ENCODE measurements at places on chromosomes 7 and 10.

DNA sequence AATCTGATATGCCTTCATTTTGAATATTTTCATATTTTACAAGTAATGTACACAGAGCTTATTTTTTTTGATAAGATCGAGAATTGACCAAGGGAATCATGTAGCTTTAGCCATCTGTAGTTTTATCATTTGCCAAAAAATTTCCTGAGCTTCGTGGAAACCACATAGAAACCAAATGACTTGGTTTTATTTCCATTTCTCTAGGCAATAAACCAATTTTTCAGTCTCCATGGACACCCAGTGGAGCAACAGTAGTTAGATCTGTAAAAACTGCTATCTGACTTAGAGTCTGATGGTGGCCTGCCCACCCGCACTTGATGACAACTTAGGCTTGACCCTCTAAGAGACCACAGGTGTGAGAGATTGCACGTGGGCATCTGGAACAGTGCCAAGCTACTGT lies 127.8 kb upstream of the CDK6 start:
- no peak for DNase-seq

GRCh38 chr7:33130184-33130583 lies 820 bp downstream of the BBS9 start:
- no peak for DNase-seq

GRCh38 chr7:30028749-30029635 lies 780 bp downstream of the PLEKHA8 start:
- no peak for DNase-seq

DNA sequence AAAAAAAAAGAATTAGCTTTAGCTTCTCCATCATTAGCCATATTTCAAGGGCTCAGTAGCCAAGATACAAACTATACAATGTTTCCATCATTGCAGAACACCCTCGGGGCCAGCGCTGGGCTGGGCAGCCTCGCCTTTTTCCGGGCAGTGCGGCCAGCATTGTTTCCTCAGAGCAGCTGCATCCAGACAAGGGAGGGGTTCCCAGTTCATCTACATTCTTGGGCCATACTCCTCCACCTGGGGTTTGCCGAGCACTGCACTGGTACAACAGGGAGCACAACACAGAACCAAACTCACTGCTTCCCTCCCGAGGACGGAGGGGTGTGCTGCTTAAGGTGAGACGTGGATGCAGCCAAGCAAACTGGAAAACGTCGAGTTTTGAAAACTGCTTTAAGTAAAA lies 2.4 kb upstream of the PKD1L1 start:
- DNase-seq = no peak

DNA sequence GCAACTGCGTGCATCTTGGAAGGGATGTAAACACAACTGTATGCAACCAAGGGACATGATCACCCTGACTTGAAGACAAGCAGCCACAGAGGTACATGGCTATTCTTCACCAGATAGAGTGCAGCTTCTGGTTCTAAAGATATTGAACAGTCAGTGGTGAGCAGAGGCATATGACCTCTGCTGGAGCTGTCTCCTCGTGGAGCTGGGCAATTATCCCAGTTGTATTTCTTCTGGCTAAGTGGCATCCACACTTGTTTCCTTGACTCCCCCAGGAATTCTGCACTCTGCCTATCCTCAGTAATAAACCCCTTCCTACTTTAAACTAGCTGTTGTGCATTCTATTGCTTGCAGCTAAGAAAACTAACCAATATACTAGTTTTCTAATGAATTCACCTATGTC lies 216.8 kb downstream of the THSD7A start:
- DNase-seq = no peak

- no peak for DNase-seq
Measured at GRCh38 chr10:85612378-85612775, 754.2 kb downstream of the GRID1 start.

DNA sequence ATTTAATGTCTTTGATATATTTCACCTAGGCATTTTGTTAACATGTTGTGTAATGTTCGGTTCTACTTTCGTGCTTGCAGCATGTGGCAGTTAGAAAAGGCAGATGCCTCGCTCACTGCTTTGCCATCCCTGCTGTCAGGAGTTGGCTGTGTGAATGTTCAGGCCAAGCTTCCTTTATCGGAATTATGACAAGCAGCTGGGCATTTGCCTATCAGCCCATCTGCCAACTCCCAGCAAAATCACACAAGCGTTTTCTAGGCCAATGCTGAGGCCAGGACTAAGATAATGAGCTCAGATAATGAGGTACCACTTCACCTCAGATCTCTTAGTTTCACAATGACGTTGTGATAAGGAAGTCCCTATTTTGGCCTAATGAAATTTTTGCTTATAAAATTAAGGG lies 212.7 kb upstream of the FAM3C start:
- DNase-seq = no peak

- no peak for DNase-seq
Measured at GRCh38 chr10:118978998-118979350, 50.5 kb upstream of the NANOS1 start.

- no peak for DNase-seq
Measured at GRCh38 chr10:31702005-31702404, 226.6 kb downstream of the ARHGAP12 start.

DNA sequence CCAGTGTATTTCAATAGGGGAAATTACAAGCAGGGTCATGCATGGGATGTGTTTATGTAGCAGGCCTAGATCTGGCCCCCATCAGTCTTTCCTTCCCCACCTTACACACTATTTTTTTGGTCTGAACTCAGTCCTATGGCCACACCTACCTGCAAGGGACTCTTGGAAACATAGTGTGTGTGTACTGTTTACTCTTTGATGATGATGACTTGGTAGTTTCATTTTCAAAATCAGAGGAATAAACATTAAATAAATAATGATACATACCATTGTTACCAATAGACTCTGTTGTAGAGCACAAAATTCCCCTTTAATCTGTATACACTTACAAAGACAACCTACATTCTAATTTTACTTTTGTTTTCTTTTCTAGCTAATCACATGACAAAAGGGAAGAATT lies 191.0 kb downstream of the ZEB1 start:
- no peak for DNase-seq

GRCh38 chr7:249989-250388 lies 40.0 kb upstream of the FOXL3 start:
- no peak for DNase-seq

DNA sequence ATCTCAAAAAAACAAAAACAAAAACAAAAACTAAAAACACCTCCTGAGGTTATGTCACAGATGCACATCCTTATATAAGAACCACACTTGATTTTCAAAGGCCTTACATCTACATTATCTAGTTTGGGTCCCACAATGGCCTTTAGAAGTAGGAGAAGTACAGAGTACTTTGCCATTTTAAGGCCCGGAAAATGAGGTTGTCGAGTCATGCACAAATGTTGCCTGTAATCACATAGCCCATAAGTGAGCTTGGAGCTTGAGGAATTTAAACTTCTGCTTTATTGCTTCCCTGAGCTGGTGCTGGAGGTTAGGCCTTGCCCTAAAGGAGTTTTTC lies 9.7 kb upstream of the MKRN1 start:
- DNase-seq = no peak

DNA sequence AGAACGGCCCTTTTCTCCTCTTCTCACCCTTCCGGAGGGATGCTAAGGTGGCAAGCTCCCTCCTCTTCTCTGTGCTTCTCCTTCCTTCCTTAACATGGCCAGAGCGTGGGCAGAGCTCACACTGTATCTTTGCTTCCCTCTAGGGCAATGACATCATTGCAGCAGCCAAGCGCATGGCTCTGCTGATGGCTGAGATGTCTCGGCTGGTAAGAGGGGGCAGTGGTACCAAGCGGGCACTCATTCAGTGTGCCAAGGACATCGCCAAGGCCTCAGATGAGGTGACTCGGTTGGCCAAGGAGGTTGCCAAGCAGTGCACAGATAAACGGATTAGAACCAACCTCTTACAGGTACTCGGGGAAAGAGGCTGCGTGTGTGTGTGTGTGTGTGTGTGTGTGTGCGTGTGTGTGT lies 36.6 kb downstream of the AP3M1 start:
- DNase-seq = no peak

DNA sequence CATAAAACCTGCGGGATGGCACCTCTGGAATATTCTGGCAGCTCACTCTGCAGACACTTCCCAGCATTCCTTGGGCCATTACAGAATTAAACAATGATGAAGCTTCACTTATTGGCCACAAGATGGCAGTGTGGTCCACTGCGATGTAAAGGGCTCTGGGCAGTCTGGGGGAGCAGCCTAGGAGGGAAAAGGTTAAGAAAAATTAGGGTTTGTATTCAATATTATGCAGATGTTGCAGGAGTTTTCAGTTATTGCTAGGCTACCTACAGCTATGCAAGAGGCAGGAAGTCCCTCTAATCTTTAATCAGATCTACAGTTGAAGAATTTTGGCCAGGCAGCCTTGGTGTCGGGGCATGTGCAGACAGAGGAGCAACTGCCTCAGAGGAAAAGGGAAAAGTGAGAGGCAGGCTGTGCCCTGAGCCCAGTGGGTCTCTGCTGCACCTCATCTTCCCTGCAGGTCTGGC lies 233.2 kb upstream of the PRSS1 start:
- DNase-seq = no peak

GRCh38 chr10:64363687-64364086 lies 842.5 kb downstream of the REEP3 start:
- no peak for DNase-seq

GRCh38 chr10:90288391-90288933 lies 569.4 kb downstream of the HTR7 start:
- no peak for DNase-seq

DNA sequence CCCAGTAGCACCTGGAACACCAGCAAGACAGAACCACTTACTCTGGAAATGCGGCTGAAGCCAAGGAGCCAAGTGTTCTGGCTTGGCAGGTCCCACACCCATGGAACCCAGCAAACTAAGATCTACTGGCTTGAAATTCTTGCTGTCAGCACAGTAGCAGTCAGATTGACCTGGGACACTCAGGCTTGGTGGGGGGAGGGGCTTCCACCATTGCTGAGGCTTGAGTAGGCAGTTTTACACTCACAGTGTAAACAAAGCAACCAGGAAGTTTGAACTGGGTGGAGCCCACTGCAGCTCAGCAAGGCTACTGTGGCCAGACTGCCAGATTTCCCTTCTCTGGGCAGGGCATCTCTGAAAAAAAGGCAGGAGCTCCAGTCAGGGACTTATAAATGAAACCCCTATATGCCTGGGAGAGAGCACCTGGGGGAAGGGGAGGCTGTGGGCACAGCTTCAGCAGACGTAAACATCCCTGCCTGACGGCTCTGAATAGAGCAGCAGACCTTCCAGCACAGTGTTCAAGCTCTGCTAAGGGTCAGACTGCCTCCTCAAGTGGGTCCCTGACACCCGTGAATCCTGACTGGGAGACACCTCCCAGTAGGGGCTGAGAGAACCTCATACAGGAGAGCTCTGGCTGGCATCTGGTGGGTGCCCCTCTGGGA lies 121.2 kb downstream of the MTERF1 start:
- no peak for DNase-seq

DNA sequence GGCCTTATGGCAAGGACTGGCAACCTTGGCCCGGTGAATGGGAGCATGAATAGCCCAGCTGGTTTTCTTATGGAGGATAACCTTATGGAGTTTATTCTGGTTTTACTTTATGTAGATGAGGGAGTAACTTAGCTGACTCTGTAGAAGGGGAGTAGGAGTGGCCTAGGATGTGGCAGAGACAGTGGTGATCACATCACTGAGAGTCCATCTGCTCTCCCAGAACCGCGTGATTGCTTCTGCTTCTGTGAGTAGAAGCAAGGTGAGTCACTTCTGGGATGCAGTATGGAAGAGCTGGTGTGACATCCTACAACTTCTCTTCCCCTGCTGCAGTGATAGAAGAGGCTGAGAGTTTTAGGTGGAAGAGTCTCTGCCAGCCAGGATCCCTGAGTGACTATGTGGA lies 129.2 kb downstream of the RPS24 start:
- no peak for DNase-seq

DNA sequence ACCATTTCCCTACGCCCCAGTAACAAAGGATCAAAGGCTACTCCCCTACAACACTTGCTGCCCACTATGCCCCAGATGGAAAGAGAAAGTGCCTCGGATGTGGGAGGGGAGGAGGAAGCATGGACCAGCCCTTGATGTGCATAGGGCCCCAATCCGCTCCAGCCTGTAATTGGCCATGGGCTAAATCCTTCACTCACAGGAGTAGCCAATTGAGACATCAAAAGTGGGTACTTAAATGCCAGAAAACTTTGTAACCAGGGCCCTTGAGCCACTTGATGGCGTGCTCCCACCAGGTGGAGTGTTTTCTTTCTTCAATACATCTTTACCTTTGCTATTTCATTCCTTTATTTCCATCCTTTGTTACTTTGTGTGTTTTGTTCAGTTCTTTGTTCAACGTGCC lies 500.5 kb upstream of the LRRN3 start:
- DNase-seq = no peak

- no peak for DNase-seq
Measured at GRCh38 chr10:6474871-6475270, 105.2 kb downstream of the PRKCQ start.

DNA sequence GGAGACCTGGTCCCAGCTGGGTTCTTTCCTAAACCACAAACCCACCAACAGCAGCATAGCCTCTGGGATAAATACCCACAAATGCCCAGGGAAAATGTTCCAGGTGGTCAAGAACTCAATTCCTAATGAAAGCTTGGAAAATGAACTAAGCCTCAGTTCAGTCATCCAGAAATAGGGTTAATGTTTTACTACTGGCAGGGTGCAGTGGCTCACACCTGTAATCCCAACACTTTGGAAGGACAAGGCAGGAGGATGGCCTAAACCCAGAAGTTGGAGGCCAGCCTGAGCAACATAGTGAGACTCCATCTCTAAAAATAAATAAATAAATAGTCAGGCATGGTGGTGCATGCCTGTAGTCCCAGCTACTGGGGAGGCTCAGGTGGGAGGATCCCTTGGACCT lies 82.2 kb downstream of the SVOPL start:
- DNase-seq = no peak

- DNase-seq = no peak
Measured at GRCh38 chr7:112770051-112770450, 20.1 kb downstream of the TMEM168 start.

DNA sequence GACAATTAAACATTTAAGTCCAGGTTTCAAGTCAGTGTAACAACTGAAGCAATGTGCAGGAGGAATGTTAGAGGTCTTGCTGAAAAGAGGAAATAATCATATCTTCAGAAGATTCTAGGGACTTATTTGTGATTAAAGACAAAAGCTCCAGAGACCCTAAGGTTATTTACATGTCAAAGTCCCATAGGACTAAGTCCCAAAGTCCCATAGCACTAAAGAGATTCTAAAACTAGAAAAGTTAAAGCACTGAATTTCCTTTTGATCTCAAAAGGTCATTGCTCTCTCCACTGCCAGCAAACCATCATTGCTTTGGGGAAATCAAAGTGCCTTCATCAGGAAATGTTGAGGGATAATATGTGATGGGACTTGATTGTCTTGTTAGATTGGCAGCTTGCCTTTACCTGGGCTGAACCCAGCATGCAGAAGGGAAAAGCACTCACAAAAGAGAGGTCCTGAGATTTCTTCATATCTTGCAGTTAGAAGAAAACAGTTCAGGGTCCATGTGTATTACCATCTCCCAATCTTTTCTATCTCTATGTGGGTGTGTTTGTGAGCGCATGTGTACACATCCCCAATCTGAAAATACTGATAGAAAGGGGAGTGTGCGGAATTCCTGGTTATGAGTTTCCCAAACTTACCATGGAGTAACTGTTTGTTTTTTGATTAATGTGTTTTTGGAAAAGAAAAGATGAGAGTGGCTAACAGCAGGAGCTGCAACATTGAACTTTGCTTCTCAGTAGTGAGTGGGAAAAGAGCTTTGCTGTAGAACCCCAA lies 21.8 kb downstream of the NUDT13 start:
- DNase-seq = no peak

Data from thoracic aorta (tissue), 2 donors.